Mammary epithelial cell (primary cell): ENCODE measurements at places on chromosomes 6 and 20.

DNA sequence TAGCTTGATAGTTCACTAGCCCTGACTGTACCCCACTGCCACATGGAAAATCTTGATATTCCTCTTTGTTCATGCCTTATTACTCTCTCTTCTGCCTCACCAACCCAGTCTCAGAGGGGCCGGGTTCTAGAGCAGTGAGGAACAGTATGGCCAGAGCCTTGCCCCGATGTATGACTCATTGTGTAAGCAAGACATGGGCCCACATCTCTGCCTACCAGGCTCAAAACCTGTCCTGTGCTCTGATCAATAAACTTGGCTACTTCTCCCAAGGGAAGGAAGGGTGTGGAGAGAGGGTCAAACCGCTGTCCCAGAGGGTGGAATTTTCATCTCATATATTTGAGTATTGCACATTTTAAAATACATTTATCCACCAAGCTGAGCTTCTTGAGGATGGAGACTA, 91.7 kb downstream of the DNAH8 start:
- DNase-seq, result no peak

DNA sequence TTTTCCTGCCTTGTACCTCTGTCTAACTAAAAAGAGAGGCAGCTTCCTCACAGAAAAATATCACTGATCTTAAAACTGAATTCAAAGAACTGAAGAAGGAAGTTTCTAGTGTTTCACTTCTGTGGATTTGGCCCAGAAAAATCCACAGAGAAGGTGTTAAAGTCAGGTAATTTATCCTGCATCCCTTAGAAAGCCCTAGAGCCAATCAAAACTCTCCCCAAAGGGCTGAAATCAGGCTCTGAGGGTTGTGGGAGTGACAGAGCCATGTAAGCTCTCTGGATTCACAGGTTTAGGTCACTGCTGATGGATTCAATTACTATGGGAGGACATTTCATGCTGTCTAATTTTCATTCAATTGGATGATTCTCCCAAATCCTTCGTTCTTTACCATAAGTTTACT, 152.3 kb downstream of the OR2B2 start:
- DNase-seq, result no peak

DNA sequence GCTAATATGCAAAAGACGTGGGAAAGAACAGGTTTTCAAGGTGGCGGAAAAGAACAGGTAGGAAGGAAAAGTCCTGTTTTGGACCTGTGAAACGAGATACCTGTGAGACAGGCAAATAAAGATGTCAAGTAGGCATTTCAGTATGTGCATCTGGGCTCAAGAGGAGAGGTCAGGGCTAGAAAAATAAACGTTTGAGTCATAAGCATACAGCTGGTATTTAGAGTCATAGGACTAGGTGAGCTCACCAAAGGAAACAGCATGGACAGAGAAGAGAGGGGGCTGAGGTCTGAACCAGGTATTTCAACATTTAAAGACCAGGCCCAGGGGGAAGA, 14.9 kb downstream of the MTFR2 start:
- peak; percentile 45 for DNase-seq

DNA sequence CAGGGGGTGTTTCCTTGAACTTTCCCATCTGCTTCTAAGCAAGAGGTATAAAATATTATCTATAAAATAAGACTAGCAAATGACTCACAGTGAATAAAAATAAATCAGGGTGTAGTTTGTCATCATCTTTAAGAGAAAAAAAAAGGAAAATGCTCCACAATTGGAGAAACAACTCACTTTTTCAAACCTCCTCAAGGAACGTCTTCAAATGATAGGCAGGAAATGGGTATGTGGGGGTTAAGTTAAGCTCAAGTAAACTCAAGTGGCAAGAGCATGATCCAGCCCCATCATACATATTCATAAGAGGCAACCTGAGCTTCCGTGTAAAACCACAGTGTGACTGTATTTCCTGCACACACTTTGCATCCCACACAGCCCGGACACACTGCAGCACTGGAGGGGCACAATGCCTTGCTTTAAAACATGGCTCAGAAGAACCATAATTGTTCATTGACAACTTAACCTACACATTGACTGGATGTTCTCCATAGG, 58.5 kb upstream of the CEP85L start:
- peak; percentile 82 for DNase-seq
